ENCODE measurements at places on chromosomes 5 and 9.

DNA sequence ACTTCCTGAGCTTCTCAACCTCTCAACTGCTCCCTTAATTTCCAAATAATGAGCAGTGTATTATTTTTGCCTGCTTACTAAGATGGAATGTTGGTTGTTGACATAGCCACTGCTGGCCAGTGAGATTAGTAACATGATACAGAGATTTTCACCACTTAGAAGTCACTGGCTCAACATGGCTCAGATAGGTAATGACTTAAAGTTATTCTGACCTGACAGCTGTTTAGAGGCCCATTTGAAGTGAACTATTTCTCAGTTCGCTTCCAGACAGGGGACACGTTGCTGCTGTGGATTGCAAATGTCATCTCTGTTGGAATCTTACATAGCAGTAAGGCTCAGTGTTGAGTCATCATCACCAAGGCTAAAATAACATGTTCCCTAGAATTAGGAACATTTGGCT is 490.2 kb downstream of the TLE4 start:
- DNase-seq, result no peak

DNA sequence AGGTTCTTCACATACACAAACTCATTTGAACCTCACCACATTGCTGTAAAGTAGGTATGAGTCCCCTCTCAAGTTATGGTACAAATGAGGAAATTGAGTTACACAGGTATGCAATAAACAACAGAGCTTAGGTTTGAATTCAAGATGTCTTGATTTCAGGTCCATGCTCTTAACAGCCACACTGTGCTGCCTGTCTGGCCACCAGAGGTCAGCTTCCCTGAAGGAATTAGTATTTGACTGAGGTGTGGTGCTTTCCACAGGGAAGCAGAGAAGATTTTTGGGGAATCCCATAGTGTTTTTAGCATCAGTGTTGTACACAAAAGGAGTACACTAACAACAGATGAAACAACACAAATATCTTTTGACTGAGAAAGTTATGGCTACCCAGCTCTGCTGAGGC is 94.4 kb upstream of the ITGA1 start:
- no peak for DNase-seq

- DNase-seq, result no peak
Observed at GRCh38 chr9:2387166-2387565, 234.4 kb upstream of the VLDLR start.

DNA sequence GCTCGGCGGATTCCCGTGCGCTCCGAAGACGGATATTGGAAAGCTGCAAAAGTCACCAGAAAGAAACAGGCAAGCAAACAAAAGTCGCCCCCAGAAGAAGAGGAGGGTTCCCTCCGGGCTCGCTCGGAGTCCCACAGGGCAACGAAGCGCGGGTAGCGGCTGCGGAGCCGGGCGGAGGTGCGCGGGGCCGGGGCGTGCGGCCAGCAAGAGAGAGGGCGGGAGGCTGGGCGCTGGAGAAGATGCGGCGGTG is at the start of gene FBN2:
TSS of gene FBN2 (minus strand) at position 246 of the 250 bp plus-strand sequence. CDS start 642 bp downstream, outside the sequence.
- no peak for DNase-seq

DNA sequence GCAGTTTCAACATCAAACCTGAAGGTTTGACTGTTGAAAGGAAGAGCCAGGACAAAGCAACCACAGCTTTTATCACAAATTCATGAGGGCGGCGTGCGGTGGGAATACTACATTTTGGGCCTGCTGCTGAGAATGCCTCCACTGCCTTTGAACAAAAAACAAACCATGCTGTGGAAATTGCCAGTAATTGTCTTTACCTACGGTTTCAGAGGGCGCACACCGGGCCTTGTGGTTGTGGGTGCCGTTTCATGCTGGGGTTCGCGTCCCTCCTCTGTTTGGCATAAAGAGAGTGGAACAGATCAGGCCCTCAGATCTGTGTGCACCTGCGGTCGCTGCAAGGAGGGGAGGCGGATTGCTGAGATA is 27.6 kb upstream of the TCF7 start:
- DNase-seq, result no peak

- DNase-seq, result no peak
Observed at GRCh38 chr5:30237189-30237588, 956.3 kb upstream of the CDH6 start.

- no peak for DNase-seq
Observed at GRCh38 chr9:112355427-112355897, 22.0 kb upstream of the PTBP3 start.

GRCh38 chr5:10138395-10139057 is 111.2 kb downstream of the ATPSCKMT start:
- DNase-seq, result no peak

DNA sequence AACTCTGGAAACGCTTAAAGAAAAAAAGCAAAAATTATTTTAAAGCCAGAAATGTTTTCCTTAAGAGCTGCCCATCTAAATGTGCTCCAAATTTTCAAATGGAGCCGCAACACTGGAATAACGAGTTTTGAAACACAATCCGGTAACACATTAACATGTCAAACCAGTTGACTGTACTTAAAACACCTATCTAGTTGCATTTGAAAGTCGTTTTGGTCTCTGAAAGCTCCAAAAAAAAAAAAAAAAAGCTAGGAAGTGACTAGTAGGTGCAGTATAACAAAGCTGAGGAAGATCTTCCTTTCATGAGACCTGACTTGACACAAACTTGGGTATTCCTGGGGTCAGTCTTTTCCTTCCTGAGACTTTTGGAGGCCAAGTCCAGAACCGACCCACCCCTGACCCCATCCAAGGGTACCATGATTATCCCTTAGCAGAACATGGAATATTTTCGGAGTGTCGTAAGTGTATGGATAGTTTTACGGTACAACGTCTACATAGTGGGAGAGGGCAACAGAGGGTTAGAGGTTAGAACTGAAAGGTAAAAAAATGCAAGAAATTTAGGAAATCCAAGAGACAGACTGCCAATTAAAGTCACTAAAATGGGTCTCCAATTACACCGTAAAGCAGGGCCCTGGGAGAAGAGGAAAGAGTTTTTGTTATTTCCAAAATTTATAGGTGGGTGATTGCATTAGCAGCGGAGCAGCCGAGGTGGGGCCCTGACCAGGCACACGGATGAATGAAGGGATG is 812 bp downstream of the CETN3 start:
- no peak for DNase-seq

- no peak for DNase-seq
Observed at GRCh38 chr5:120062515-120062917, 401.6 kb upstream of the PRR16 start.

GRCh38 chr9:86487838-86488233 is 133.6 kb upstream of the TUT7 start:
- no peak for DNase-seq

DNA sequence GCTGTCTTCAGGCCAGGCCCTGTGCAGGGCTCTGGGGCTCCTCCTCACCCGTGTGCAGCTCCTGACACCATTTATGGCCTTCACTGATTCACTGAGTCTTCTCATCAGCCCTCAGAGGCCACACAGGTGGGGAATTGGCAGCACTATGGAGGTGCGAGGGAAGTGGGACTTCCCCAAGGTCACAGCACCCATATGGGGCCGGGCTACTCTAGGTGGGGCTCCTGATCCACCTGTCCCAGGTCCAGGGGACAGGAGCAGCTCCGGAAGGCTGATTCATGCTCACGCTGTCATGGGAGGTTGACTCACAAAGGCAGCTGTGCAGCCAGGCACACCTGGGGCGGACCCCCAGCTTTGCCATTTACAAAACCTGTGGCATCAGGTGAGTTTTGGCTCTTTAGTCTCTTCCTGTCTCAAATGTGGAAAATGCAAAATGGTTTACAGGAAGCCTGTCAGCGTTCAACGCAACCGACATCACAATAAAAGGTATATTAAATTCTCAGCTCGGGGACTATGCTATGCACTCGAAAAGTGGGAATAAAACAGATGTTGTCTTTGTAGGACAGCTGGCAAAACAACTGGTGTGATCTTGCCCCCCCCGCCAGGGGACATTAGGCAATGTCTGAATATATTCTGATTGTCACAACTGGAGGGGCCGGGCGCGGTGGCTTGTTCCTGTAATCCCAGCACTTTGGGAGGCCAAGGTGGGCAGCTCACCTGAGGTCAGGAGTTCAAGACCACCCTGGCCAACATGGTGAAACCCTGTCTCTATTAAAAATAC is 15.0 kb downstream of the NAIF1 start:
- DNase-seq, result no peak

DNA sequence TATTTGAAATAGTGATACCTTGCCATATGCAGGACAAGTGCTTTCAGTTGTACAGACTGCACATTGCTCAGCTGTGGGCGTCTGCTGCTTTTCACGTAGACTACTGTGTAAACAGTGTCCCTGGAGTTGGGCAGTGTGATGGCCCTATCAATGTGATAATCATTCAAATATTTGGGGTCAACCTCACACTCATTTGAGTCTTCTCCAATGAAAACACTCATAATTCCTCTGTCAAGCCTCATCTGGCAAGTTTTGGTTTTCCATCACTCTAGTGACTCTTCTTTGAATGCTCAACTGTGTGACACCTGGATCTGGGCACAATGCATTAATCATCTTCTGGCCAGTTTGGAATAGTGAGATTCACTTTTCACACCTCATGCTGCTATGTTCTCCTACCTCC is 64.4 kb downstream of the UGCG start:
- no peak for DNase-seq

DNA sequence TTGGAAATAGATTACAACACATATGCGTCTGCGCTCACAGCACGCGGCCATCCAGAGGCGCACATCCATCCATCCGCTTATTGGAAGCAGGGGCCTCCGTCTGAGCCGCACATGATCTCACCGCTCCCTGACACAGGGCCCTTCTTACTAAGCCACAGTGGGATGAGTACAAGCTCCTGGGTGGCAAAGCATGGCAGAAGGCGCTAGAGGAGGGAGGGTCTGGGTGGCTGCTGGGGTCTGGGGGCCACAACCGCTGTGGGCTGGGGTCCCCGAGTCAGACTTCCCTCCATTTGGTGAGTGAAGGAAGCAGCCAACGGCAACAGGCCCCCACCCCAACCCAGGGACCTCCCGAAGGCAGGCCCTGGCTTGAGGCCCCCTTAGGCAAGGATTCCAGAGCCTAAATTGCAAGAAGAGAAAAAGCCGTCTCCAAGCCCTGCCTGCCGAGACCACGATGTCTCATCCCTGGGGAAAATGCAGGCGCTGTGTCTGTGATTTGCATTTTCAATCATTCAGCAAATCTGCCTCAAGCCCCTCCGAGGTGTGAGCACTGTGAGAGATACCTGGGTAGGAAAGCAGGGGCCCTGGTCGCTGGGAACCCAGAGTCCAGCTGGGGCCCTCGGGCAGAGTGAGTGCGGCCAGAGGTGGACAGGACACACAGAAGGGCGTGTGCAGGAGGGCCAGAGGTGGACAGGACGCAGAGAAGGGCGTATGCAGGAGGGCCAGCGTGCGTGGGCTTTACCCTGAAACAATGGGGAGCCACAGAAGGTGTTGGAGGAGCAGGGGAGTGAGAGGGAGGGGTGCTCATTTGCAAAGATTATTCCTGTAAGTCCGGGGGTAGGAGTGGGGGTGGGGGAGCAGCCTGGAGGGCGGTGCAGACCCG is 135.7 kb downstream of the OLFM1 start:
- DNase-seq, result no peak

GRCh38 chr9:12973710-12974109 is 198.9 kb downstream of the LURAP1L start:
- no peak for DNase-seq

DNA sequence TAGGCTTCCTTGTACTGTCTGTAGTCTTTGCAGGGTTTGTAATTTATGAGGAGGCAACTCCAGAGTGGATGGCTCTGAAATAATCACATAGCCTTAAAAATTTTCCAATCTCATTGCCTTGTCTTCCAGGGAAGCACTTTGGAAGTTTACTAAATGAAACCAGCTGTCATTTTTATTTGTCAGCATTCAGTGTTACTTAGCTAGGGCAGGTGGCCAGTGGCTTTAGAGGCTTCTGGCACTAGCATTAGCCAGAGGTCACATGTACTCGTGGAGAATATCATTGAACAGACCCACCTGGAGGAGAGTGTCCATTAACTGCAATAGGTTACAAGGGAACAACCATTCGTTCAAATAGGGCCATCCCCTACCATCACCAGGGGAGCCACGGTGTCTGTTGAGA is 160.3 kb upstream of the SLC28A3 start:
- no peak for DNase-seq

DNA sequence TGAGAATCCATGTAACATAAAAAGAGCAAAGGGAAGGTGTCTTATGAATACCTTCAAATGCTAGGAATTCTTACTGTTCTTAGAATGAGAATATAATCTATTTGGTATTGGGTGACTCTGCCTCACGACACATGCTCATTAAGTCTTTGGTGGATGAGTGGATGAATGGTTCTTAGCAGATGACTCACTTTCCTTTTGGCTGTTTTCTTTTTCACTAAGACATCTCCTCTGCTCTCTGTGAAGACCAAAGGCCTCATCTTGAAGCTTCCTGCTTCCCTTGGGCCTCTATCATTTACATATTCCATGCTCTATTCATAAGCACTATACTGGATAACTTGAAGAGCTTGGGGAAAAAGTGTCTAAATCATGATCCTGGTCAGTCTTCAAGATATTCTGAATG is 468.1 kb downstream of the SPATA31D1 start:
- no peak for DNase-seq

GRCh38 chr5:174454464-174454863 is 269.9 kb upstream of the MSX2 start:
- DNase-seq, result no peak
